ENCODE measurements at places on chromosomes 13 and 19.

- DNase-seq = no peak
Measured at GRCh38 chr13:113061271-113061625, 44.3 kb upstream of the F7 start.

GRCh38 chr19:45424191-45425058 is 708 bp upstream of the ERCC1 start:
- DNase-seq = no peak

DNA sequence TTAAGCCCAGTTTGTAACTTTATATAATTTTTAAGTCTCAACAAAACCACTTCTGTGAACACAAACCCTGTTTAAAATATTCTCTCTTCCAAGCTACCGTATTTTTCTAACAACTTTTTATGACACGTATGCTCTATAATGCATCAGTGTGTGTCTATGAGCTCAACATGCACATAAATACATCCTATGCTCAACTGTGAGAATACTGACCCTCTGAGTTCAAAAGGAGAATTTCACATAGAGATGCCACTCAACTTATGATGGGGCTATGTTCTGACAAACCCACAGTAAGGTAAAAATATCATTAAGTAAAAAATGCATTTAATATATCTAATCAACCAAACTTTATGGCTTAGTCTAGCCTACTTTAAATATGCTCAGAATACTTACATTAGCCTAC is 1139.7 kb upstream of the SPRY2 start:
- DNase-seq = no peak

DNA sequence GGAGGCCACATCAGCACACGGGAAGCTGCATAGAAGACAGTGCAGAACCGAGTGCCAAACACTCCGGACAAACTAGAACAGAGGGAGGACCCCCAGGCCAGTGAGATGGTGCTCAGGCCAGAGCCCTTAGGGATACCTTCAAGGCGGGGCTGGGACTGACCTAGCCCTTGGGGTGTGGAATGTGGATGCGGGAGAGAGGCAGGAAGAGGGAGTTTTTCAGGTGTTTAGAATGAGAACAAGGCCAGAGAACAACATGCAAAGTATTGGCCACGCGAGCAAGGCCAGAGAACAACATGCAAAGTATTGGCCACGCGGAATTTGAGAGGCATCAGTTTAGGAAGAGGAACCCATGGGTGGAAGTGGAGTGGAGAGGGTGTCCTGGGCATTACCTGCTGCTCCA is 65.1 kb upstream of the ATP12A start:
- DNase-seq = no peak

DNA sequence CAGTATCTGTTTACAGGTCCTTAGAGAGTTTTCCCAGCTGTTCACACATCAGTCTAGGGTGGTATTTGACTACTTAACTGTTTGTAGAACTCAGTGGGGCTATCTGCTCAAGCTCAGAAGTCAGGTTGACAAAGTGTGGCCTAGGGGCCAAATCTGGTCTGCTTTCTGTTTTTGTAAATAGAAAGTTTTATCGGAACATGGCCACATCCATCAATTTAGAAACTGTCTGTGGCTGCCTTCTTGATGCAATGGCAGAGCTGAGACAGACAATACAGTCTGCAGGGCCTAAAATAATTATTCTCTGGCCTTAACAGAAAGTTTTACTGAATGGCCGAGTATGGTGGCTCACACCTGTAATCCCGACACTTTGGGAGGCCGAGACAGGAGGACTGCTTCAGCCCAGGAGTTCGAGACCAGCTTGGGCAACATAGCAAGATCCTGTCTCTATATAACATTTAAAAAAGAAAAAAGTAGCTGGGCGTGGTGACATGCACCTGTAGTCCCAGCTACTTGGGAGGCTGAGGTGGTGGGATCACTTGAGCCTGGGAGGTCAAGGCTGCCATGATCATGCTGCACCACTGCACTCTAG is 2.4 kb downstream of the SMG9 start:
- no peak for DNase-seq

All from NCI-H2029 treated with DMSO at 0.1 percent for 48 hours (cell line).